ENCODE measurements at places on chromosomes 1 and 21.

DNA sequence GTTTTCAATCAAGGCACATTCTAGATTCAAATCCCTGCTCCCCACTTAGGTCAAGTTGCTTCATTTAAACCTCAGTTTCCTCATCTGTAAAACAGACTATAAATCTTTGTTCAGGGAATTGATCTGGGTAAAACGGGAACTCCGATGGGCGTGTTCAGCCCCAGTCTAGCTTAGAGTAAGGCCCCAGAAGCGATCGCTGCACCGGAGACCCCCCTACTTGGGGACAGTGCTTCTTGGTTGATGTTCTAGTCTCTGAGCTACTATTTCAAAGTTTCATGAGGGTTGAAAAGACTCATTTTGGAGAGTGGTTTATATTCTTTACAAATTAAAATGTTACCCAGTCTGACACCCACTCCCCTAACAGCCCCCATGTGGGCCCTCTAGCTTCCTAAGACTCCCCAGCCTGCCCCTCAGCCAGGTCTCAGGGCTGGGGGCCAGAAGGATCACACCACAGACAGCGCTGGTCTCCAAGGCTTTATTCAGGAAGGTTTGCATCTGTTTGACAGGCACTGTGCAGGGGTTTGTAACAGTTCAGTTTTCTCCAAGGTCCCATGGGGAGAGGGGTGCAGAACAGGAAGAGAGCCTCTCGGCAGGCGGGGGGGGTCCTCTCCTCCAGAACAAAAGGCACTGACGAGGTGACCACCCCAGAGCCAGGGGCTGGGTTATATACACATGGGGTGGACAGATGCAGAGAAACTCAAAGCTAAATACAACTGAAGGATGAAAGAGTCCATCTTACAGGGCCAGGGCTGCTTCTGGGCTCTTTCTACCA lies 82.9 kb downstream of the STUM start:
- DNase-seq: no peak

DNA sequence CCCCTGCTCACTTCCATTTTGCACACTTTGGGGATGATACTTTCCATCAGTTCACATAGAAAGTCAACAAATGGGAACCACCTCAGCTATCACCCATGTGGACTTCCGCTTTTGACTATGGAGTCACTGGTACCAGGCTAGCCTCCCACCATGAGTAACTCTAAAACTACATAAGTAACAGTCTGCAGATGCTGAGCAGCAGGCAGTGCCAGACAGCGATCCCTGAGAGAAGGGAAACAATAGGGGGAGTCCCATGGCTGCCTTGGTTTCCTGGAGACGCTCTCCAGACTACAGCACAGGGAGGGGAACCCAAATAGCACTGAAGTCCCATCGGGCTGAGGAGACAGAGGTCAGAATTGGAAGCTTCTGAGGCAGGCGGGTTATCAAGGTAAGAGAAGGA lies 2.8 kb upstream of the TFF2 start:
- DNase-seq: no peak

DNA sequence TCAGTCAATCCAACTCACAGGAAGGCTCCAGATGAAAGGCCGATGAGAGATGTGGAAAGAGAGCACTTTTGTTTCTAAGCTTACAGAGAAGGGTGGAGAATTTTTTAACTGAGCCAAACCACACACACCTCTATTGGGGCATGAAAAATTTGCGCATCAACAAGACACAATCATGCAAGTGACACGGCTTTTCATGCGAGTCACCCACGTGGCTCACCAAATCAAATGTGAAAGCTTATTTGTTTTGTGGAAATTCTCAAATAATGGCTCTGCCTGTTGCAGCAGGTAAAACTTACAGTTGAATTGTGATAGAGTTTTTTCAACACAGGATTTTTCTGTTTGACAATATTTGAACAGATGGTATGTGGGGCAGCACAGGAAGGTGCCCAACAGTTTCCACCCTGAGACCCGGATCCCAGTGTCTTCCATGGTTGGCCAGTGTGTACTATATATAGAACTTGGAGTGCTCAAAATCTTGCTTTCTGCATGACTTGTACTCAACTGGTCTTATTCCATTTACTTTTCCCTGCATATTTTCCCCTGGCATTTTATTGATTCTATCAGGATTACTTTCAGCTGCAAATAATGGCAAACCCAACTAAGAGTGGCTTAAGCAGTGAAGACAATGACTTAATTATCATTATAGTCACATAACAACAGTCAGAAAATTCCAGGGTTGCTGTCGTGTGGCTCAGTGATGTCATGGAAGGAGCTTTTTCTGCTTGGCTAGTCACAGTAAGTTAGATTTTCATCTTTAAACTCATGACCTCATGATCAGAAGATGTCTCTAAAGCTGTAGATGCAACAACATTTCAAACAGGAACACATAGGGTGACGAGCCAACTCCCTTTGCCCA lies 90.6 kb upstream of the SIM2 start:
- no peak for DNase-seq

GRCh38 chr1:36304521-36304920 lies 1.6 kb upstream of the SH3D21 start:
- no peak for DNase-seq

DNA sequence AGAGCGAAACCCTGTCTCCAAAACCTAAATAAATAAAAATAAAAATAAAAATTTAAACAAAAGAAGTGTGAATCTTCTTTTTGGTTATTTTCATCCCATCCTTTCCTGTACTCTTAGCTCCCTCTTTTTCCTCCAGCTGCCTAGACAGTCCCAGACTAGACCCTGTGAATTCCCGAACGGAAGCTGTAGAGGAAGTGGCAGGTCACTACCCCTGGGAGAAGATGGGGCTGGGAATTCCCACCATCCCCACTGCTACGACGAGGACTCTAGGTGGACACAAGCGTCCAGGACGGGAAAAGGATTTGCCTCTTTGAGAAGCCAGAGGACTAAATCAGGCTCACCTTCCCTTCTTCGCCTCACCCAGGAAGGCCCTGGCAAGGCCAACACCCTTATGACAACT lies 12.6 kb downstream of the RHBDL2 start:
- no peak for DNase-seq

- peak; percentile 32 for DNase-seq
These were observed 26.2 kb downstream of the VASH2 start for GRCh38 chr1:212976586-212976985.

- DNase-seq: no peak
These were observed 364.6 kb downstream of the DISC1 start for GRCh38 chr1:231991231-231991630.

DNA sequence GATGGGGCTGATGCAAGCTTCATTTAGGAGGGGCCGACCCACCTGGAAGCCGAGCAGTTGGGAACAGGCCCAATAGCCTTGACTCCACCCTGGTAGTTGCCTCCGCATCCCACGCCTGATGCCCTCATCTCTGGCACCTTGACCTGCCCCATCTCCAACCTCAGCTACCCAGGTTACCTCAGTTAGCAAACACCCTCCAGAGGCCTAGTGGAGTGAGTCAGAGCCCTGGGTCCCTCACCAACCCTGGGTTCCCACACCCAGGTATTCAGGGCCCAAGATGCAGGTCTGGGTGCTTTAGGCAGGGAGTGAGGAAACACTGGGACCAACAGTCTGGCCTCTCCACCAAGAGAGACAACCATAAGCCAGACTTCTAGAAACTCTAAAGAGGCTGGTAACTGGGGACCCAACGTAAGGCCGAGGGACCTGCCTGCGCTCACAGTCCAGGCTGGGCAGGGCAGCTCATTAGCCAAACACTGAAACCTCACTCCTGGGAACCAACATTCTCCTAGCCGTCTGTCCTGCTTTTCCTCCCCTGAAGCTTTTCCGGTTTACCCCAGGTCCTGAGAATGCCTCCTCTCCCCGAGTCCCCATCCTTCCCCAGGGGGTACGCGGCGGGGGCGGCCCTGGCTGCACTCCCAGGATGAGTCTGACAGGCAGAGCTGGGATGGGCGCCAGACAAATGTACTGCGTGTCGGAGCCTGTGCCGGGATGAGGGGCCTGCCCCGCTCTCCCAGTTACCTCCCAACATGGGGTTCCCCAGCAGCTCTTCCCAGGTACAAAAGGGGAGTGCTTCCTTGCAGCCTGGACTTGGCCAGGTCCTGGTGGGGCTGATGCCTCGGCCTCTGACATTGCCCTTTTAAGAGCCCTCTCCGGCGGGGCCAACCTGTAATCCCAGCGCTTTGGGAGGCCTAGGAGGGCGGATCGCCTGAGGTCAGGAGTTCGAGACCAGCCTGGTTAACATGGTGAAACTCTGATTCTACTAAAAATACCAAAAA lies 8.9 kb upstream of the CELSR2 start:
- peak; percentile 58 for DNase-seq

DNA sequence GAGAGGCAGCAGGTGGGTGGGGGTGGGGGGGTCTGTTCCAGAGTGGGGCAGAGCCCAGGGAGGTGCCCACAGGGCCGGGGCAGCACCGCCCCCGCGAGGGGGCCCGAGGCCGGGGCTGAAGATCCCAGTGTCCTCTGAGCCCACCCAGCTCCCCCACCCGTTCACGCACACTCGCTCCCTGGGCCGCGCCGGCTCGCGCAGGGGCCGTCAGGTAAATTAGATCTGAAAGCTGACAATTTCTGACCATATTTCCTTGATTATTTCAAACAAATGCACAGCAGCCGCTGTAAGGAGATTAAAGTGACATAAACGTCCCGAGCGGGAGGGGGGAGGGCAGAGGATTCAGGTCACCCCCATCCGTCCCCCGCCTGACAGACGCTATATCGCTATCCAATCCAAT lies 118.0 kb downstream of the CASZ1 start:
- no peak for DNase-seq

GRCh38 chr1:232327899-232328298 lies 302.0 kb downstream of the SIPA1L2 start:
- no peak for DNase-seq

- no peak for DNase-seq
These were observed 1023.2 kb downstream of the KCNT2 start for GRCh38 chr1:195584870-195585624.

- no peak for DNase-seq
These were observed 55.6 kb downstream of the TAS1R2 start for GRCh38 chr1:18803851-18804250.

DNA sequence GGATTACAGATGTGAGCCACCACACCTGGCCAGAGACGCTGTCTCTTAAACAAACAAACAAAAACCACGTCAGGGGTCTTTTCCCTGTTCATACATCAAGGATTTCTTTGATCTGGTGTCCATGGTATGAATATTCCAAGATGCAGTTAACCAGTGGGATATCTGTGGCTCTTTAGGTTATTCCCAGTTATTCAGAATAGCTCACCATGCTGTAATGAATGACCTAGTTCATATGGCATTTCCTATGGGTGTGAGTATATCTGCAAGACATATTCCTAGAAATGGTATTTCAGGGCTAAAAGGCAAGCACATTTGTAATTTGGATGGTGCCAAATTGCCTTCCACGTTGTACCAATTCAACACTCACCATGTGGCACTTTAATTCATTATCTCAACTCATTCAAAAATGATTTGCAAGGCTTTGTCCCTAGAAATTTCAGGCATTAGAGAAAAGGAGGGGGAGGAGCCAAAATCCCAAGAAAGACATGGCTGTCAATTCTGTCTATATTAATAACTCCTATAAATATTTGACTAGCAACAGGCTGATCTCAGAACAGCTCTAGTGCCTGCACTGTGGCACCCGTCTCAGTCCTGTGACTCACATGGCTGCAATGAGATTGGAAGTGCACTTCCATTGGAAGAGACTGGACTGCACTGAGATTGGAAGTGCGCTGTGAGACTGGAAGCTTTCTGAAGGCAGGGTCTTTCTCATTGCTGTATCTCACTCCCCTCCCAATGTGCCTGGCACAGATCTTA lies 6.0 kb upstream of the STMN1 start:
- DNase-seq: no peak

- DNase-seq: no peak
These were observed 190.5 kb downstream of the ZP4 start for GRCh38 chr1:237700181-237700580.

DNA sequence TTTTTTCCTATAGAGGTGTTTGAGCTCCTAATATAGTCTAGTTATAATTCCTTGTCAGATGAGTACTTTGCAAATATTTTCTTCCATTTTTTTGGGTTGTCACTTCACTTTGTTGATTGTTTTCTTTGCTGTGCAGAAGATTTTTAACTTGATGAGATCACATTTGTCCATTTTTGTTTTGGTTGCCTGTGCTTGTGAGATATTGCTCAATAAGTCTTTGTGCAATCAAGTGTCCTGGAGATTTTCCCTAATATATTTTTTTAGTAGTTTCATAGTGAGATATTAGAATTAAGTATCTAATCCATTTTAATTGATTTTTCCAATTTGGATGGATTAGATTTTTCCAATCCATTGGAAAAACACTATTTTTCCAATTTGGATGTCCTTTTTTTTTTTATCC lies 1395.5 kb downstream of the PLA2G4A start:
- no peak for DNase-seq

DNA sequence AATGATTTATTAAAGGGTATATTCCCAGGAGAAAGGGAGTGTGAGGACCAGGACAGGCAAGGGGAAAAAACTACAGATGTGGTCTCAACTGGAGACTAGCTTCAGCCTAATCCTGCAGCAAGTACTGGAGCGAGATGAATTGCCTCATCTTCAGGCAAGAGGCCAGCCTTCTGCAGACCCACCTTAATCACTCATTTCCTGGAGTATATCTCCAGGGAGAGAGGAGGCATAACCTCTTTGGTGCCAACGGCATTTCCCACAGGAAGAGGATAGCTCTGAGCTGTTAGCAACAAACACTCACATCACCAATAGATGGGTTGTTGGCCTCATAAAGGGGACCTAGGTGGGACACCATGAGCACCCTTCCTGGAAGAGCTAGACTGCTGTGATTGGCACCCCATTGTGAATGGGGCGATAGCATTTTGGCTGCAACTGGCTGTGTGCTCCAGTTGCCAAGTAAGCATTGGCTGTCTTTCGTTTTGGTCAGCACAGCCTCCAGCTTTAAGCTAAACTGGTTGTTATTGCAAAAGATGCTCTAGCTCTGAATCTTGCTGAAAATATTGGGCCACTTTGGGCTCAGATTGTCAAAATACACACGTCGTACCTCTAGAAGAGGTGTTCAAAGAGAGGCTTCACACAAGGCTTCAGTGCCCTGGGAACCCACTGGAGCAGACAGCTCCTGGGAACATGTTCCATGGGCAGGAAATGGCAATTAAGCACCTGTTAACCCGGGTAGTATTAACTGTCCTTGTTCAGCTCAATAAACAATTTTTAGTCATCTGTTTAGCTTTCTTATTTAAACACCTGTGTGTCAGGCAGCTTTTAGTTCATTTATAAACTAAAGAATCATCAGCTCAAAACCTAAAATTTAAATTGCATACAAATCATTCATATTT lies 314.8 kb upstream of the C1orf87 start:
- DNase-seq: no peak

GRCh38 chr1:36554323-36554628 lies 71.6 kb upstream of the CSF3R start:
- DNase-seq: no peak

GRCh38 chr21:25513810-25514209 lies 93.5 kb downstream of the MRPL39 start:
- DNase-seq: no peak

GRCh38 chr1:169456029-169456428 lies 28.8 kb upstream of the CCDC181 start:
- DNase-seq: no peak

All from ecto neural progenitor cell (in vitro differentiated cells).